ENCODE measurements at places on chromosomes 2 and 18.

DNA sequence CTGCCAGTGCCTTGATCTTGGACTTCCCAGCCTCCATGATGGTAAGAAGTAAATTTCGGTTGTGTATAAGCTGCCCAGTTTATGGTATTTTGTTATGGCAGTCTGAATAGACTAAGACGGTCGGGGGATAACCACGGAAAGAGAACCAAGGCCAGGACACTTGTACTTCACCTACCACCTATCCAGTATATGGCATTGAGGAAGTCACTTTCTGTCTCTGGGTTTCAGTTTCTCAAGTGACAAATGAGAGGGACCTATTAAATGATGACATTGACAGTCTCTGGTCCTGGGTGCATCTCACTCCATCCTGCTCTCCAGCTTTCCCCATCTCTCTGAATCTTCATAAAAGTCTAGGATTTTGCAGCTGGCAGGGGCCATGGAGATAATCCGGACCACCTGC lies 183.8 kb upstream of the MSH6 start:
- no peak for DNase-seq

- DNase-seq, result no peak
Measured at GRCh38 chr2:26848336-26849055, 564 bp downstream of the DPYSL5 start.

DNA sequence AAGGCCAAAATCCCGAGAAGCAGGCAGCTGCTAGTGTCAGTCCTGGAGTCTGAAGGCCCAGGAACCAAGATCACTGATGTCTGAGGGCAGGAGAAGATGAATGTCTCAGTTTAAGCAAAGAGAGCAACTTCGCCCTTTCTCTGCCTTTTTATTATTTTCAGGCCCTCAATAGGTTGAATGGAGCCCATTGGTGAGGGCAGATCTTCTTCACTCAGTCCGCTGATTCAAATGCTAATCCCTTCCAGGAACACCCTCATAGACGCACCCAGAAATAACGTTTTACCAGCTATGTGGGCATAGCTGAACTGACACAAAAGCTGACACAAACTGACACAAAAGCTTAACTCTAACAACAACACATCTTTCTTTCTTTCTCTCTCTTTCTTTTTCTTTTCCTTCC lies 78.0 kb upstream of the KCNJ3 start:
- no peak for DNase-seq

GRCh38 chr2:232931636-232932035 lies 61.6 kb downstream of the SNORC start:
- DNase-seq, result no peak

- no peak for DNase-seq
Measured at GRCh38 chr2:122105877-122106206, 350.4 kb downstream of the TSN start.

DNA sequence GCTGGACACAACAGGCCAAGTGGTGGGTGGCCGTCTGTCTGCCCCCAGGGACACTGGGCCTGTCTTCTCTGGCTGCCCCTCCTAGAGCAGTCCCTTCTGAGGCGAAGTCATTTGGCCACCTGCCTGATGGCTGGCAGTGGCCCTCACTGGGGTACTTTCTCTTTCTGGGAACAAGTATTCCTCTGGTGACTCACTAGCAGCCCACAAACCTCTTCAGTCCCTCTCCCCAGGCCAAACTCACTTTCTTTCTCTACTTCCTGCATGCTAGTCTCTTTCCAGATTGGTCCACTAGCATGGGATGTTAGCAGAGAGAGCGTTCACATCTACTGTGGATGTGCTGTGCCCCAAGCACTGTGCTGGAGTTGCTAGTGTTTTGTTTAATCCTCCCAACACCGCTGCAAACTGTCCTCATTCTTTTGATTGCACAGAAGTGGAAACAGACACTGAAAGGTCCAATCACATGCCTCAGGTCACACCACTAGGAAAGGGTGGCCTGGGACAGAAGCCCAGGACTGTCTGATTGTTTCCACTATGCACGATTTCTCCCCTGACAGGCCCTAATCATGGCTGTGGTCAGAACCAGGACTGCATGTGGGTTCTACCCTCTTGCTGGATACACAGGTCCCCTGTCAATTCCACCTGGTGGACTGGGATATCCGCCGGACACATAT lies 5.2 kb downstream of the DYSF start:
- DNase-seq, result no peak

DNA sequence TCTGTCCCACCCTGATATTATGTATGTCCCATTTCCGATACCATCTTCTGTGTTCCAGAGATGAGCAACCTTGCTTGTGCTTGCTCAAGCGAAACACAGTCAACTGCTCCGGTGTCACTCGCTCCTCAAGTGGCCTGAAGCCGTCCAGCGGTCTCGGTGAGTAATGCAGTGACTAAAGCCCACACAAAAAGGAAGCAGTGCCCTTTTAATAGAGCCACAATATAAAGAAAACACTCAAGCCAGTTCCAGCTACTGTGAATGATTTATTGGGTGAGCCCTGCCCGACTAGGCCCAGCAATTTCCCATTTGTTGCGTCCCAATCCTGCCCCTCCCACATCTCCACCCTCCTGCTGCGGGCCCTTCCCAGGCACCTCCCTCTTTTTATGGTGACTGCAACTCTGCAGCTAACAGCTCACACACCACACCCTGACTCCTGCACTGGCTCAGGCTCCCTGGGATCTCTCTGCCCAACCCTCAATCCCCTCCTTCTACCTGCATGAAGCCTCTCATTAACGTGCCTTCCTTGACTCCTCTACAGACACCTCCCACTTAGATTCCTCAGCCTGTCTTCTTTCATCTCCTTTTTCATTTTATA lies 44.2 kb upstream of the DSC1 start:
- no peak for DNase-seq

GRCh38 chr18:30712383-30712782 lies 330.2 kb downstream of the DSC3 start:
- no peak for DNase-seq

DNA sequence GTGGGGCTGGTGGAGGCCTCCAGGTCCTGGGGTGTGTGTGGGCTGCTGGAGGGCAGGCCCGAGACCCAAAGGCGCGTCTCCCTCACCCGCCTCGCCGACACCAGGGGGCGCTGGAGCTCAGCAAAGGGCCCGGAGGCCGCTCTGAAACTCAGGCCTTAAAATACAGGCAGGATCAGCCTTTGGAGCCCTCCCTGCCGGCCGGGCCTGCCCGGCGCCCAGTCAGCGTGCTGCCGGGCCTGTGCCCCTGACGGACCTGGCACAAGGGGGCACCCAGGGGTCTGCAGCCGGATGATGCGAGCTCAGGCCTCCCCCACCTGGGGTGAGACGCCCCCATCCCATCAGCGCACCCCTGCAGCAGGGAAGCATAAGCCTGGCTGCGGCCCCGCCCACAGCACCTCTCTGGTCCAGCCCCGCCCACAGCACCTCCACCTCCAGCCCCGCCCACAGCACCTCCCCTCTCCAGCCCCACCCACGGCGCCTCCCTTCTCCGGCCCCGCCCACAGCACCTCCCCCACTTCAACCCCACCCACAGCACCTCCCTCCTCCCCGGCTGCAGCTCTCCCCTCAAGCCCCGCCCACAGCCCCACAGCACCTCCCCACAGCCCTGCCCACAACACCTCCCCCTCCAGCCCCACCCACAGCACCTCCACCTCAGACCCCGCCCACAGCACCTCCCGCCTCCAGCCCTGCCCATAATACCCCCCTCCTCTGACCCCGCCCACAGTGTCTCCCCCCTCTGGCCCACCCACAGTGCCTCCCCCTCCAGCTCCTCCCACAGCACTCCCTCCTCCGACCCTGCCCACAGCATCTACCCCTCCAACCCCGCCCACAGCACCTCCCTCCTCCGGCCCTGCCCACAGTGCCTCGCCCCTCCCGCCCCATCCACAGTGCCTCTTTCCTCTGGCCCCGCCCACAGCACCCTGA lies 92.8 kb upstream of the OTOS start:
- DNase-seq, result peak; percentile 45

DNA sequence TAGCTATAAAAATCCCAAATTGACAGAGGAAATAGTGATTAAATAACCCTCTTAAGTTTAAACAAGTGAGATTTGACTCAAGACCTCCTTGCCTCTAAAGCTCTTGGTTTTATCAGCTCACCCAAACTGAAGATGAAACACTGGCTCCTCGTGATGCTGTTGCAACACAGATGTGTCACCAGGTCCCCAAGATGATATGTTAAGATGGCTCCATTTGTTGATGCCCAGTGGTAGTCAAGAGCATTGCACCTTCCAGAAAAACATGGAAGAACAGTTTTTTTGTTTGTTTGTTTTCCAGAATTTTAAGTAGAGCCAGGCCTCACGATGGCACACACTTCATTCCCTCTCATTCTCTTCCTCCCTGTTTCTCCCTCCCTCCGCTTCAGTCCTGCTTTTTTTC lies 399.8 kb downstream of the TXNL1 start:
- DNase-seq, result no peak

DNA sequence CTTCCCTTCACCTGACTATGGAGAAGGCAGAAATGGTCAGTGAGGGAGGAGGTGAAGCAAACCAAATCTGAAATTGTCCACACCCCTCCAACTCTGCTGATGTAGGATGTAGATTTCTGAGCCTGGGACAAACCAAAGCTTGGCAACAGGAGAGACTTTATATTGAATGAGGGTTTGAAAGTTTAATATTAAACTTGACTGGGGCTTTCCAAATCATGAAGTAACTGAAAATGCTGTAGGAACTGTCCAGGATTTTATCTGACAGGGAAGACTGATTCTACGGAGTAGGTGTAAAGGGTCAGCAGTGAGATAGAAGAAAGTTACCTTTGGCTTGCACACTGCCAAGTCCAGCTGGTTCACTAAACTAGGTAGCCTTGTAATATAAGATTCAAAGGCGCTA lies 194.5 kb downstream of the TDRD15 start:
- no peak for DNase-seq

DNA sequence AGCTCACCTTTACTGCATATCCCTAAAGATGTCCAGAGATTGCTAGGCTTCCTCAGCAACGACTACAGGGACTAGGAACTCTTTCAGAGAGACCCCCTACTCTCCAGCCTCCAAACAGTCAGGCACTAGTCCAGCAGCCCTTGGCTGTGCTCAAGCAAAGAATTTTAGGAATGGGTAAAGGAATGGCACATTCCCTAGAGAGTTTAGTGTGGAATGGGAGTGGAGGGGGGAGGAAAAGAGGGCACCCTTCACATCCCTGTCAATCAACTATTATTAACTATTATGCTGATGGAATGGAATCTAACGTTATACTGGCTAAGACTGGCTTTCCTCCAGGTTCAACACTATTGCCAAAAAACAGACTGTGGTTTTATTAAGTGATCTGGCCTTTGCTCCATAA lies 64.8 kb downstream of the IKZF2 start:
- DNase-seq, result no peak

DNA sequence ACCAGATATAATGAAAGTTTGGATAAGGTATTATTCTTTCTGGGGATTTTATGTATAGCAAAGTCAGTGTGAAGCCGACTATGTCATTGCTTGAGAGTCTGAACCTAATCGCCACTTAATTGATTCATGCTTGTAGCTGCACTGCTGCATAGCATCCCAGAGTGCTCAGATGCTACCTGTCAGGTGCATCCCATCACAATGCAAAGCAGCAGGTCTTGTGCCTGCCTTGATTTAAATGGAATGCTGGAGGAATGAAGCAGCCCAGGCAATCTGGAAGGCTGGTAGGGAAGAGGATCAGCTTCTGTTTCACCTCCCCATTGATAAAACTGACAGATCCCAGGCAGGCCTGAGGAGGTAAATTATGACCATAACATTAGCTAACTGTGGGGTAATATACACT lies 40.4 kb upstream of the ATIC start:
- DNase-seq, result no peak

DNA sequence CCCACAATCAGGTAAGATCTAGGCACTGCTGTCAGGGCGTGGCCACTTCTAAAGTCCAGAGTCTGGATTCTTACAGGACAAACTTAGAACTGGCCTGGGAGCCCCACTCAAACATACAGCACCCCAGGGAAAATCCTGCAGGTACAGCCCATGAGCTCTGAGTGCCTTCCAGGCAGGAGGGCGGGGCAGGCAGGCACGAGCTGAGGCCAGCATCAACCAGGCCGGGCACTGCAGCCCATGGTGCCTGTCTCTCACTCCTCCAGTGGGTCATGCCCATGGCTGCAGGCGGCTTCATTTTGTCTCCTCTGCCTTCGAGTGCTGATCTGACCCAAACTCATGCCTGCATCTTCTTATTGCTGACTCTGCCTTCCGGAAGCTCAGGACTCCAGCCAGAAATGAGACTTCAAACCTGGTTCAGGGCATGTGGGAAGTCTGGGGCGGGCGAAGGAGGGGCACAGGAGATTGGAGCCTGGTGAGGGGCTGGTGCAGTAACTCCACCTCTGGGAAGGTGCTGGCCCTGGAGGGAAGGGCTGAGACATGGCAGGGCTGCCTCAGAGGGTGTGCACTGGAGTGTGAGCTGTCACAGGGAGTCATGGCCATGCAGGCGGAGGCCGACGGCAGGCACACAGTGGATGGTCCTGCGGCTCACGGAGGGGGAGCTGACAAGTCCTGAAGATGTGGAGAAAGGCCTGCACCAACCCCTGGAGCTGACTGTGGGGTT lies 40.5 kb downstream of the HS6ST1 start:
- no peak for DNase-seq

DNA sequence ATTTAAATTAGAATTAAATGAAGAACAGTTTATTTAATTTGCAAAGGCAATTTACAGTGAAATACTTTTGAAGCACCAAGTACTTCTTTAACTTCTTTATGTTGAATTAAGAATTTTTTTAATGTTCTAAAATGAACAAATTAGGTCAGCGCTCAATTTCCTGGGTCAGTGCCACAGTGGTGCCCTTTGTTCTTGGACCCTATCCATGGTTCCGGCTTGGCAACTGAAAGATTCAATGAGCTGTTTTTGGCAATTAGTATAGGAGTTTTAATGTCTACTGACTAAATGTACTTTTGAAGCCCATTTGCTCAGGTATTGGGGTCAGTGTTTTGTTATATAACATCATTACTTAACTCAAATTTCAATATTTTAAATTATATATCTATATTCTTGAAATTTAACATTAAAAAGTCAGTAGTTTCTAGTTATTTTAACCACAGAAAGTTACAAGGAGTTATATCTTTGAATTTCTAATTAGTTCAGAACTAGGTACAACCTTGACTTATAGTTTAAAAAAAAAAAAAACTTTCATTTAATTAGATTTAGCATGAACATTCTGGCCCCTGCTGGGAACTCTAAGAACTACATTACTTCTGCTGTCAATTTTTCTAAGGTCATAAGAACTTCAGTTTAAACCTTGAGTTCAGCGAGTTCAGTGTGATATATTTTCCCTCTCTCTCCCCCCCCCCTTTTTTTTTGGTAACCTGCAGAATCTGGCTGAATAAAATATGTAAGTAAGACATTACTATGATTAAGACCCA lies 7.6 kb upstream of the MSTN start:
- DNase-seq, result peak; percentile 7

GRCh38 chr2:186644791-186645190 lies 49.1 kb upstream of the FAM171B start:
- no peak for DNase-seq

GRCh38 chr2:62248226-62248625 lies 52.3 kb downstream of the B3GNT2 start:
- DNase-seq, result no peak

GRCh38 chr2:56185582-56186046 lies 1.8 kb downstream of the CCDC85A start:
- DNase-seq, result no peak

Measured in stimulated activated CD4-positive, alpha-beta T cell treated with anti-CD3 and anti-CD28 coated beads, TNF-alpha, amount 100 ng/mL, for 24 hours (primary cell).